Hematopoietic multipotent progenitor cell treated with erythropoietin and hydrocortisone succinate and interleukin-3 and kit ligand, for 6 days (in vitro differentiated cells): ENCODE measurements at places on chromosomes 16 and 17.

DNA sequence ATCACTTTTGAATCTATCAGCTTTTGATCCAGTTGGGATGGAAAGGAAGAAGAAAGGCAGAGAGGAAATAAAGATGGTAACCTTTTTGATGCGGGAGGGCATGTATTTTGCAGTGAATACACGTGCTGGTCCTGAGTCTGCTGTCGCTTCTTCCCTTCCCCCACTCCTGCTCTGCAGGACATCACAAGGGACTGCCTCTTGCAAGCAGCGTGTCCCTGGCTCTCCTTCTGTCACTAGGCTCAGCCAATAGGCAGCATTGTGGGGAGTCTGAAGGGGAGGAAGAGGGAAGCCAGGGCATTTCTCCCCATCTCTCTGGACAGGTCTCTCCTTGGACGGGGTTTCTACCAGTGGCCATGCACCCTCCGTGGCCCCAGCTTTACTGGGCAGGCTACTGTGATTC is 15.7 kb upstream of the WFDC1 start:
- no peak for DNase-seq

- DNase-seq = peak; percentile 27
Measured at GRCh38 chr17:17538417-17539391, 42.5 kb upstream of the RASD1 start.

DNA sequence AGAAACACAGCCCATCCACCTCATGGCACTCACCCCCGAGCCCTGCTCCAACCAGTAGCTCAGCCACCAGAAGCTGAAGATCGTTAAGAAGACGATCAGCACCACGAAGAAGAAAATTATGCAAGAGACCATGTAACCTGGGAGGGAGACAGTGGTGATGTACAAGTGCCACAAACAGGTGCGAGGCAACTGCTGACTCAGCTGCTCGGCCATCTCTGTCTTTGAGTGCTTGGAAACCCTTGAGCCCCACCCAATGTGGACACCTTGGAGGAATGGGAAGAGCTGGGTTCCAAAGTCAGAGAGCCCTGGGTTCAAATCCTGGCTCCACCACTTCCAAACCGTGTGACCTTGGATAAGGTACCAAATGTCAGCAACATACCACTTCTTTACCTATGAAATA is 38.1 kb upstream of the ABCC12 start:
- DNase-seq = no peak

- peak; percentile 34 for DNase-seq
Measured at GRCh38 chr16:28596840-28597691, at the start of gene SULT1A2. Gene SULT1A2 (minus strand): TSS chr16:28597050. CDS start chr16:28595930, 1,120 bp downstream.

DNA sequence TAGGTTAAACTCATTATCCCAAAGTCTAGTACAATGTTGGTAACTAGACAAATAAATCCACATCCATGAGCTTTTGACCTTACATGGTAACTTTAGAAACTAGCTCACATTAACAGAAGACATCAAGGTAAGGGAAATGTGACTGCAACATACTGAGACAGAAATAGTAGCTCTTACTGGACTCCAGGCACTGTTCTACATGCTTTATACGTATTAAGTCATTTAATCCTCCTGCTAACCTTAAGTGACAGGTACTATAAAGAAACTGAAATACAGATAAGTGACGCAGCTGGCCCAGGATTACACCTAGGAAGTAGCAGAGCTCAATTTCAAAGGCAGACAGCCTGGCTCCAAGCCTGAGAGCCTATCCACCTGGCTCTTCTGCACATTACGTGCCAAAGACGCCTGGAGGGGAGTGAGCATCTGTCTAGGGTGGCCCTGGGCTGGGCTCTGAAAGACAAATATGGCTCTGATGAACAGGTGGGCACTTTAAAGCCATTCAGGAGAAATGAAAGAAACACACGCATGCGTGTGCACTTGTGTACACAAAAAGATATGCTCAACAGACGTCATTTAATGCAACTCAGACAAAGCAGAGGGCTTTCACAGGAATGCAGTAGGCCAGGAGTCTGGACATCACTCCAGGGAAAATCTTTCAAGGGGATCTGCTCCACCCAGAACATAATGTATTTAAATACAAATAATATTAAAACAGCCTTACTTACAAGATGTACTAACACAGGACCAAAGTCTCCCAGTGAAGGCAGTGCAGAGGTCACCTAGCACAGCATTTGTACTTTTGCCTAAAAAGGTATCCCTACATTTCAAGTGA is 4.4 kb downstream of the ZC3H7A start:
- no peak for DNase-seq

GRCh38 chr17:78392295-78392694 is 13.8 kb downstream of the PGS1 start:
- no peak for DNase-seq

- DNase-seq = no peak
Measured at GRCh38 chr16:54359081-54359480, 72.5 kb upstream of the IRX3 start.

DNA sequence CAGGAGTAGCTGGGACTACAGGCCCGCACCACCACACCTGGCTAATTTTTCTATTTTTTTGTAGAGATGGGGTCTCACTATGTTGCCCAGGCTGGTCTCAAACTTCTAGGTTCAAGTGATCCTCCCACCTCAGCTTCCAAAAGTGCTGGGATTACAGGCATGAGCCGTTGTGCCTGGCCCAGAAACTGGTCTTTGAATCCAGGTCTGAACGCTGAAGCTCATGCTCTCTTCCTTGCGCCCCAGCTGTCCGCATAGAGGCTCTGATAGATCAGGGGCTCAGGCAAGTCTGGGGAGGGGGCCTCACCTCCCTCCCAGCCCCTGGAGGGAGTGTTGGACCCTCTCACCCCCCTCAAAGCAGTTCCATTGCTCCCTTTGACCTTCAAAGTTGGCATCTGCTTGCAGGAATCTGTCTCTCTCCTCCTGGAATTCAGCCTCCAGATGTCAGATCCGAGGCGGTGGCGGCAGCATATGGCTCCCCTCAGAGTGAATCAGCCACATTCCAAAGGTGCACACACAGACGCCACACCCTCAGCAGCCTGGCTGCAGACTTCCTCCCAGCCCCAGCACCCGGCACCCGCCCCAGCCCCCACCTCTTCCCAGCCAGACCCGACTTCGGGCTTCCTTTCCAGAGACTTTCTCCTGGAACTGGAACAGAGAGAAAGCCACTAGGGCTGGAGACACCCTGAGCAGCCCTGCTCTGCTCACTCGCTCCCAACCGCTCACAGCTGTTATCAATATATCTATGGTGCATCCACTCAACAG is 16.9 kb upstream of the GLIS2 start:
- DNase-seq = no peak

- peak; percentile 61 for DNase-seq
Measured at GRCh38 chr17:42438600-42439567, 15.8 kb upstream of the CAVIN1 start.

DNA sequence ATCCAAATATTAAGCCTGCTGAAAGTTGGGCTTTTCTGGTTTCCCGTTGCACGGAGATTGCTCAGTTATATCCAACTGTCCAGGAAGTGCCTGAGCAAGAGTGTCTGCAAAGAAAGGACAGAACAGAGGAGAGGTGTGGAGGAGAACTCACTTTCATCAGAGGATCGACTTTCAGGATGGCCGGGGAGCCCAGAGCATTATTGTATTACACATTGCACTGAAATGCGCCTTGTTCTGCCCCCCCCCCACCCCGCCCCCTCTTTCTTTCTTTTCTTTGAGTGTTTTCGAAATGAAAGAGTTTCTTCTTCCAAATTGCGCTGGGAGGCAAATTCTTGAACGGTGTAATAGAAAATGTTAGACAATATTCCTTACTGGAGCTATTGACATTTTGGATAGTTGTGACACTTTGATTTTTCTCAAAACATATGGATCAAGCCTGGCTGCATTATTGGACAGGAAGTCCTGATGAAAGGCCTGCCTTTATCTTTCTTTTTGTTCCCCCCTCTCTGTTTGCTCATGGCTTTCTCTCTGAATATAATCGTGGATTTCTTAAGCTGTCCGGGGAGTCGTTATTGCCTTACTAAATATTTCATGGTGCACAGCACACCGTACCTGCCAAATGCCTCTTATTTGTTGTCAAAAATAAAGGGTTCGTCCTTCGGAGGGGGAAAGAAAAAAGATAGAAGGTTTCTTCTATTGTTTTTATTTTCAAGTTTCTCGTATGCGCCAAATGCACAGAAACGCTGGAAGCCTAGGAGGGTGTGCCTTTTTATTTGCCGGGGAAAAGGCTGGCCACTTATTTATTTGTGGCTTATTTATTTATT is 110.8 kb downstream of the IRX3 start:
- DNase-seq = no peak

GRCh38 chr16:58419241-58419990 is 27.1 kb downstream of the GINS3 start:
- no peak for DNase-seq

DNA sequence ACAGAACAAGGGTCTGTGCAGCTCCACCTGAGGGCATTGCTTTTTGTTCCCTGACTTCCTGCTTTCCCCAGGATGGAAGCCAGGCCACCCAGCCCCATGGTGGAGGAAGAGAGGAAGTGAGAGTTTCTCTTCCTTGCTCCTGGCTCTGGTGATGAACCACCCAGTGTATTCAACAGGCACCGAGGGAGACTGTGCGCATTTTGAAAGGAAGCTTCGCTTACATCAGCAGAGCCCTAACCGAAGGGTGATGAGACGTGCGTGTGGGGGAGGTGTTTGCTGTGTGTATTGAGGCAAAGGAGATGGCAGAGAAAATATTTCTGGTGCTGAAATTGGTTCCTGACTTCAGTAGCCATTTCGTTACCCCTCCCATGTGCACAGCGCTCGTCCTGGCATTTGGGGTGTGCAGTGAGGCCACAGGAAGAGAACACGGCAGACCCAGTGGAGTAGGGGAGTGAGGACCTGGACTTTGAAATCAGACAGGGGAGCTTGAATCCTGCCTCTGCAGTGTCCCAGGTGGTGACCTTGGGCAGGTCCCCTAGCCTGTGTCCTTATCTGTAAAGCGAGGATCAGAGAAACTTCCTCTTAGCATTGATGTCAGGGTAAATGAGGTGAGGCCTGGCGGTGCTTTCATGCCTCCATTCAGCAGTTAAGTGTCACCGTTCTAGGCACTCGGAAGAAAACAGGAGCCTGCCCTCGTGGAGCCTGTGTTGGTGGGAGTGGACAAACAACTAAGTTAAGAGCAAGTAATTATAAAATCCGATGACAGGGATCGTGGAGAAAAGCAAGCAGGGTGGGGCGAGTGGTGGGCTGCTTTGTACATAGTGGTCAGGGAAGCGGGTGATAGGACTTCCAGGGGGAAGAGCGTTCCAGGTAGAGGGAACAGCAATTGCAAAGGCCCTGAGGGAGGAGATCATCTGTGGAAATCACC is 7.4 kb downstream of the CMIP start:
- DNase-seq = peak; percentile 47

- DNase-seq = no peak
Measured at GRCh38 chr16:87295661-87296531, 21.3 kb downstream of the C16orf95 start.

GRCh38 chr16:72922714-72923113 is 125.2 kb downstream of the ZFHX3 start:
- DNase-seq = no peak

DNA sequence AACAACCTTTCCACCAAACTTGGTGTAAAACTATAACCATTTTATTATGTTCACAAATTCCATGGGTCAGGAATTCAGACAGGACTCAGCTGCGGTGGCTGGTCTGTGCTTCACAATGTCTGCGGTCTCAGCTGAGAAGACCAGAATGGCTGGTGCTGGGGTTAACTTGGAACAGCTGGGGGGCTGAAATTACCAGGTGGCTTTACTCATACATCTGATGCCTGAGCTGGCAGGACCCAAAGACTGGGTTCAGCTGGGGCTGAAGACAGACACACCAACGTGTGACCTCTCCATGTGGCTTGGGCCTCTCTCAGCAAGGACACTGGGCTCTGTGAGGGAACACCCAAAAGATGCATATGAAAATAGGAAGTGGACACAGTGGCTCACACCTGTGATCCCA is 5.7 kb upstream of the HID1 start:
- DNase-seq = no peak

DNA sequence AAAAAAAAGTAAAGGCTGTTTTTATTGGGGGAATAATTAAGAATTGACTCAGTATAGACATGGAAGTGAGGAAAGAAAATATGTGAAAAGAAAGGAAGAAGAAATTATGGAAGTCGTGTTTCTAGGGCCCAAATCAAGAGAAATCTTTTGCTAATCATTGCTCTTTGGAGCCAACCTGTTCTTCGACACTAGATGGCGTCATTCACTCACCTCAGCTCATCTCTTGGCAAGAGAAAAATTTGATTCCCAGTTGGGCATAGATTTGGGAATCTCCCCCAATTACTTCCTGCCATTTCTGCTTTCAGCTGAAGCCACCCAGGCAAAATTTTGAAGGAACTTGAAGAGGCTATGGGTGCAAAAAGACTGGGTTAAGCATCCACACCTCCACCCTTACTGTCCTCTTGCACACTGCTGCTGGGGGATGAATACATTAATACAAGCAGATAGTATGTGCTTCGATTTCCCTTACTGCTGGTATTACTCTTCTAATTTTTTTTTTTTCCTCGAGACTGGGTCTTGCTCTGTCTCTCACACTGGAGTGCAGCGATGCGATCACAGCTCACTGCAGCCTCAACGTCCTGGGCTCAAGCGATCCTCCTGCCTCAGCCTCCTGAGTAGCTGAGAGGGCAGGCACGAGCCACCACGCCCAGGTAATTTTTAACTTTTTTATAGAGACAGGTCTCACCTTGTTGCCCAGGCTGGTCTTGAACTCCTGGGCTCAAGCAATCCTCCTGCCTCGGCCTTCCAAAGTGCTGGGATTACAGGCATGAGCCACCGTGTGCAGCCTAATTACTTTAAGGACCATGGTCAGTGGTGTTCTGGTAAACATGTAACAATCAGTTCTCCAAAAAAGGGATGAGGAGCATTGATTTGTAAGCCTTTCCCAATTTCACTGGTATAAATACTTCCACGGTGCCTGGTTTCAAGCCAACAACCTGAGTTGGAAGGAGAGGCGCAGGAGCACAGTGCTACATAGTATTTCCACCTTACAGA is 13.5 kb downstream of the PSMD7 start:
- peak; percentile 74 for DNase-seq

DNA sequence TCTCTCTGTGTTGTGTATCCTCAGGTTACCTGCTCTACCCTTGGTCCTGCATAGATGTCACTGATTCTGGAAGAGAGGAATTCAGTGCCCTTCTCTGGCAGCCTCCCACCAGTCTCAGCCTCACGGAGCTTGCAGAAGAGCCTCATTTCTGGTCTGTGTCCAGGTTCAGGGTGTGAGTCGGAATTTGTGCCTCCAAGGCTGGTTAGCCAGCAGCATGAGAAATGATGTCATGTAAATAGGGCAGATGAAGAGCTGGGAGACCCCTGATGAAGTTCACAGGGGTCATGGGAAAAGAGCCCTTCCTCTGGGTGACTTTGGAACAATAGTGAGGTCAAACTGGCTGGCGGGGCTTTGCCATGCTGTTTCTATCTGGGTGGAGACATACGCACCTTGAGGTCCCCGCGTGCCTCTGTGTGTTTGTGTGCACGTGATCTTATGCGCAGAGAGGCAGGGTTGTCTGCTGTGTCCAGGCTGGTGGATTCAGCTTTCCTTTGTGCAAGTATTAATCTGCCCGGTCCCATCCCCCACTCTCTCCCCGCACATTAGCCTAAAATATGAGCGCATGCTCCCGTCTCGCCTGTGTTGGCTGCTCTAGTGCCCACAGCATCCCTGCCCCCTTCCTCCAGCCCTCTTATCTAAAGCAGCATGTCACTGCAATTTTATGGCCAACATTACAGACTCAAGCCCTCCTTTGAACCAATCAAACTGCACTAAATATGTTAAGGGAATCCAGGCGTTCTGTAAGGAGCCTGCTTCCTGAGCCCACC is 256.3 kb upstream of the ZFHX3 start:
- DNase-seq = no peak
